Globus pallidus (tissue), 1 donor: ENCODE measurements at places on chromosomes 11 and 22.

DNA sequence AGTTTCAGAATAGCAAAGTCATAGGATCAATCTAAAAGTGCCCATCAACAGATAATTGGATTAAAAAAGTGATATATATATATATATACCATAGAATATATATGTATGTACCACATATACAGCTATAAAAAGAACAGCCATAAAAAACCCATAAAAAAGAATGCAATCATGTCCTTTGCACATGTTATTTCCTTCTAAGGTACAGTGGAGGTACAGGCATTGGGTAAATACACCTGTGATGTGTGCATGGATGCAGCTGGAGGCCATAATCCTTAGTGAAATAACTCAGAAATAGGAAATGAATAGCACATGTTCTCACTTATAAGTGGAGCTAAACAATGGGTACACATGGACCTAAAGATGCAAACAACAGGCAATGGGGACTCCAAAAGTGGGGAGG, 7.1 kb upstream of the DKK3 start:
- DNase-seq: no peak

DNA sequence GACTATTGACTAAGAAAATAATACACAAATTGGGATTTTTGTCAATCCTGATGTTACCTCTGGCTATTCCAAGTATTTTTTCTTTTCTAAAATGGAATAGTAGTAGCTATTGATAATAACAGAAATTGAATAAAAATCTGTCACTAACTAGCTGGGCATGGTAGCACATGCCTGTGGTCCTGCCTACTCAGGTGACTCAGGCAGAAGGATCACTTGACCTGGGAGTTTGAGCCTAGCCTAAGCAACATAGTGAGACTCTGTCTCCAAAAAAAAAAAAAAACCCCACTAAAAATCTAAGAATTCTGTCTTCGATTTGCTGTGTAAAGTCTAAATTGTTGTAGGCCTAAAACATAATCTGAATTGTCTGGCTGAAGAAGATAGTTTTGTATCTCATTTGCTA, 42.2 kb downstream of the FAM118A start:
- no peak for DNase-seq

DNA sequence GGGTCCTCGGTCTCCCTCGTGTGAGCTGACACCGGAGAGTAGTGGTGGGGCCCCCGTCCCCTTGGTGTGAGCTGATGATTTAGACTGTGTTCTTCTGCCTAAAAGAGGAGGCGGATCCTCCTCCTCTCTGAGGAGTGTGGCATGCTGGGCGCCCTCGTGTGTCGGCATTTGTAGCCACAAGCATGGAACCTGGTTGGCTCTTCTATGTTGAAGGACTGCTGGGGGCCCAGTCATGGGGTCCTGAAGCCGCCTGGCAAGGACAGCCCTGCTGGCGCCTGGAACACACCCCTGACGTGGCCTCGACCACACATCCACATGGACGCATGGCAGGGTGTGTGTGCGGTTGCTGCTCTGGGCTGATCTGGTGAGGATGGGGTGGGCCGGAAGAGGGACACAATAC, 50.2 kb downstream of the AP2A2 start:
- no peak for DNase-seq

- DNase-seq: no peak
Observed at GRCh38 chr11:119573858-119574257, 150.9 kb upstream of the THY1 start.

GRCh38 chr22:24087071-24087795, 76.1 kb downstream of the CABIN1 start:
- DNase-seq: no peak
